ENCODE measurements at places on chromosomes 12 and 14. TPM values are rescaled to one million over a fixed set of nuclear protein-coding genes. Genes with fewer than 3 reads are reported as not detected.

KITLG gene
- total RNA-seq = 142 TPM

PCNX1 gene
- 103 TPM for total RNA-seq

WDHD1 gene
- total RNA-seq = 6.2 TPM

ANO4 gene
- total RNA-seq = 1.6 TPM

KRT73 gene
- total RNA-seq = not detected

THTPA gene
- total RNA-seq = 22.1 TPM

LACRT gene
- total RNA-seq = not detected

A2M gene
- total RNA-seq = 2,674 TPM

GARIN6 gene
- total RNA-seq = not detected

RNASE7 gene
- total RNA-seq = not detected

HOXC13 gene
- total RNA-seq = not detected

GNS gene
- 149 TPM for total RNA-seq

MARS1 gene
- total RNA-seq = 213 TPM

MUCL1 gene
- total RNA-seq = 1.5 TPM

ADSS1 gene
- total RNA-seq = 8.0 TPM

STAB2 gene
- 0.61 TPM for total RNA-seq

MYF5 gene
- not detected for total RNA-seq

SMIM41 gene
- total RNA-seq = 6.5 TPM

CCDC184 gene
- total RNA-seq = 0.51 TPM

NGB gene
- total RNA-seq = not detected

PMCH gene
- total RNA-seq = not detected

ACTR6 gene
- total RNA-seq = 25.2 TPM

Measured in lung (tissue), 17 donors.